Right lung (tissue), 10 donors: ENCODE measurements at places on chromosomes 2 and 18. TPM values are rescaled to one million over a fixed set of nuclear protein-coding genes. Genes with fewer than 3 reads are reported as not detected.

Gene MOGAT1
- polyA plus RNA-seq = not detected

Gene DAPL1
- polyA plus RNA-seq = not detected

Gene STON1
- polyA plus RNA-seq = 24.1 TPM

Gene SNTG2
- polyA plus RNA-seq = 0.64 TPM

Gene XDH
- 0.10 TPM for polyA plus RNA-seq

Gene SERPINB5
- not detected for polyA plus RNA-seq

Gene MZT2B
- 103 TPM for polyA plus RNA-seq

Gene GLS
- 139 TPM for polyA plus RNA-seq

Gene LHCGR
- polyA plus RNA-seq = 0.06 TPM

Gene EFR3B
- 5.7 TPM for polyA plus RNA-seq

Gene CD28
- polyA plus RNA-seq = 3.1 TPM

Gene GREB1L
- polyA plus RNA-seq = 0.50 TPM

Gene REG3G
- polyA plus RNA-seq = not detected

Gene CFC1
- 4.4 TPM for polyA plus RNA-seq

DNA sequence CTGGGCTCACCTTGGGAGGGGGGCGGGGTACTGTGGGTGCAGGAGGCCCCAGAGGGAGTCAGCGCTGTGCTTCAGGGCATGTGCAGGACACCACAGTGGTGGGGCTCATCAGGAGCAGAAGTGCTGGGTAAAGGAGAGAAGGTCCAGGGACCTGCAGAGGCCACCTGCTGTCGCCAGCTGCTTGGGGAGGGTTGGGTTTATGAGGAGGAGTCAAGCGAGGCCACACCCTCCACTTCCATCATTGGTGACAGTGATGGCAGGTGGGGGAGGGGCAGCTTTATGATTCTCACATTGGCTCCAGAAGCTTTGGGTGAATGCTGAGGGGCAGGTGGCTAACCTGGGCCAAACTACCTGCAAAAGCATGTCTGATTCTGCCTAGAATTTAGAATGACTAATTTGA, 392.6 kb downstream of the HRH4 start:
- DNase-seq = no peak

DNA sequence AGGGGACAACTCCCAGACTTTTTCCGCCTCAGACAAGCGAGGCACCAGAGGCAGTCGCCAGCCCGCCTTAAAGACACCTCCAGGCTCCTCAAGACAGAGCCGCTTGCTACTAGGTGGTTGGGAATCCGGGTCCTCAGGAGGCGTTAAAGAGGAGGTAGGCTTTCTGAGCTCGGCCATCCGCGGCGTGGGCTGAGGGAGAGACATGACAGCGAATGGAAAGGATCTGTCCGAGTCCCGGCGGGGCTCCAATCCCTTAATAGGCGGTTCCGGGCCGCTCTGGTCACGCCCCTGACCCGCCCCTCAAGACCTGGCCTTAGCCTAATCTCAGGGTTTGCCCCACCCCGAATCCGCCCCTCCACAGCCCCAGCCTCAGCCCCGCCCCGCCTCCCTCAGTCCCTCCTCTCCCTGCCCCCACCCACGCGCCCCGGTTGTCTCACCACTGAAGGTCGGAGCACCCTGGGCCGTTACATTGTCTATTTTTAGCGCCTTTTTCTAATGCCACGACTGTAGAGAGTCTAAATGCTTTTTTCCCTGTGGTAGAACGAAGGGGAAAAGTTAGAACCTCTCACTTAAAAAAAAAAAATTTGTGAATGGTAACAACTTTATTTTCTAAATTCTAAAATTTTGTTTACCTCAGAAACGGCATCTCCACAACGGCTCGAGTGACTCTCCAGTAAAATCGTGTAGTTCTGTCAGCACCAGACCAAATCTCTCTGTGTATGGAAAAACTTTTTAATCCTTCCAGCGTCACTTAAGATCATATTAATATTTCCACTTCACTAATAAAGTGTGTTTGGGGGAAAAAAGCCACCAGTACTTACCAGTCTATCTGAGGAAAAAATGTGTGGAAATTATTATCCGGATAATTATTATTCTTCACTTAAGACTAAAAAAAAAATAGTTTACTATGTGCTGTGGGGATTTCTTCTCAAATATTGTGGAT, at the start of gene RAD51AP2:
Gene RAD51AP2, minus strand, starts transcription at position 229 of the 943 bp plus-strand sequence. Its CDS starts 25 bp downstream, at position 204.
- DNase-seq = peak; percentile 86

- DNase-seq = no peak
Observed at GRCh38 chr2:185899366-185899765, 160.8 kb downstream of the FSIP2 start.

- no peak for DNase-seq
Observed at GRCh38 chr2:3170792-3171455, 206.7 kb downstream of the EIPR1 start.

DNA sequence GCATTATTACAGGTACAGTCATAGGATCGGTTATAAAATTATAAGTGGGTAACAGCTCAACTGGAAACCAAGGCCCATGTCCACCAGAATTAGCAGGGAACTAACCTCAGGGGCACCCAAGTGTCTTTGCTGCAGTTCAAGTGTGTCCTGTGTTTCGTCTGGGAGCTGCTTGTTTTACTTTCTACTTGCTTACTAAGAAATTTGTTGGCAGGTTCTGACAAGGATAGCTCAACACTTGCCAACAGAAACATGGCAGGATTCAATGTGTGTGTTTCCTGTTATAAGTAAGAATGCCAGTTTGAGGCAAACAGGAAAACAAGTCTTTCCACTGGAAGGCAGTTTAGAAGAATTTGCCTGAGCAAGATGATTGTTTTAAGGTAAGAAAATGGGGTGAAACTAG, 104.5 kb downstream of the EPHA4 start:
- no peak for DNase-seq

DNA sequence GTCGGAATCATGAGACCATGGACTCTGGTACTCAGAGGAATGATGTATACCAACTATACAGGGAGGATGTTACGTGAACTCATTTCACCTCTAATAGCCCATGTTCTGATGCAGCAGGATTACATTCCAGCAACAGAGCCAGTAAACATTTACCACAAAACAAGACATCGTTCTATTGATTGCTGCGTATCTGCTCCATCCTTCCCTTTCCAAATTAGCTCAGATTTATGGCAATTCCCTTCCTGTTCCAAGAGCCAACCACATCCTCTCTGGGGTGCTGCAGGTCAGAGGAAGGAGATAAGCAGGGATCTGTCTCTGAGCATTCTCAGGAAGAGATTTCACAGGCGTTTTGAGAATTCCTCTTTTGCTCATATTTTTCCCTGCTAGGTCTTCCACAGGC, 98.3 kb downstream of the KLF7 start:
- DNase-seq = no peak

- no peak for DNase-seq
Observed at GRCh38 chr18:24831871-24832665, 371.6 kb downstream of the HRH4 start.

DNA sequence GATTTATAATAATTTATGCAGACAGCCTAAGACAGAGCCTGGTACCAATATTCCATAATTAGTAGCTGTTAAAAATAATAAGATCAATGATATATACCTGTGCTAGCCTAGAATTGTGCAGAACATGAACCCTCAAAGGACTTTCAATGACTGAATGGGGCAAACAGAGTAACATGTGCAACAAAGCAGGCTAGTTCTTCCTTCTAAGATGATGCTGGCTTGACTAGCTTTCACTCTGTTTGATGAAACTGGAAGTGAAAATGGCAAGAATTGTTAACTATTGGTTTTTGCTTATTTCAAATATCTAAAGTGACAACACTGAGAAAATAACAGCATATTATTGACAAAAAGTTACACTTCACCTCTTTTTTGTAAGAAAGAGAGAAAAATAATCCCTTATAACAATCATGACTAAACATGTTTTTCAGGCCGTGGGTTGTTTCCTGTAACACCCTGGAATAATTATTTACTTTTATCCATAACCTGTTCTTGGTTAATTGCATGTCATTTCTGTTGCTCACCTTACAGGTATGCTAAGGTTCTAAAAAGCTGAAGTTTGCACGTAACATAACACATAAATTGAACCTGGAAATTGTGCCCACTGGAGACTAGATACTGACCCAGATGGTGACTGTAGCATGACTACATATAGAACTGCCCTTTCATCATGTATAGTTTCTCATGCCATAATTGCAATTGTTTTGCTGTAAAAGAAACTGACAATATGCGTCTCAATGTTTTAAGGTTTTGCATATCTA, 108.7 kb downstream of the C18orf54 start:
- no peak for DNase-seq

DNA sequence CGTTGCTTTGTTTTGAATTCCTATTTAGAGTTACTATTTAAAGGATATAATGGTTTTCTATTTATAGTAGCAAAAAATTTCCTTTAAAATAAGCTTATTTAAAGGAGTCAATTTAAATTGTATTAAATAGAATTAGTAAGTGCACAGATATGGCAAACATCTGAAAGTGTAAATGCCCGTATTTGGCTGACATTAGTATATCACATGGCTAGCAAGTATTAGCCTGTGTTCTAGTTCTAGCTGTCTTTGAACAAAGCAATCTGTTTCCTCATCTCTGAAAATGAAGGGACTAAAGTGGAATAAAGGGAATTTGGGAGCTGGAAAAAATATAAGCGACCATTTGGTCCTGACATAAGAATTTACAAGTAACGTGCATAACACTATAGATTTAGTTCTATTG, 32.2 kb downstream of the PELI1 start:
- DNase-seq = no peak

DNA sequence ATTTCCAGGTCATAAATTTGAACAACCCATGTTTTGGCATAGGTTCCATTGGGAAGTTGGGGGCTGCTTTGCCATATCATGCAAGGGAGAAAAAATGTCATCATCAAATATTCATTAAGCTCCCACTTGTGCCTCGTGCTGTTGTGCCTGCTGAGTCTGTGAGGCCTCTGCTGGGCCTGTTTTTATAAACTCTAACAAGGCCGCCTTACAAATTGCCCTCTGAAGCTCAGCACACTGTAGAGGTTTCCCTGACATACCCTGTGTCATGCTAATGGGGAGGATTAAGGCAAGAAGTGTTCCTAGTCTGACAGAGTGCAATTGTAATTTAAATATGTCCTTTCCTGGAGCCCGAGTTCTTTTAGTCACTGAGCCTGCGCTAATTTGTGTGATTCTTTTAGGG, 17.6 kb downstream of the OSBPL6 start:
- DNase-seq = no peak

- no peak for DNase-seq
Observed at GRCh38 chr18:68072744-68073143, 556.2 kb upstream of the DSEL start.

- peak; percentile 9 for DNase-seq
Observed at GRCh38 chr18:63848159-63848558, 39.3 kb upstream of the SERPINB2 start.

GRCh38 chr2:176744146-176744545, 468.4 kb upstream of the HNRNPA3 start:
- DNase-seq = no peak

DNA sequence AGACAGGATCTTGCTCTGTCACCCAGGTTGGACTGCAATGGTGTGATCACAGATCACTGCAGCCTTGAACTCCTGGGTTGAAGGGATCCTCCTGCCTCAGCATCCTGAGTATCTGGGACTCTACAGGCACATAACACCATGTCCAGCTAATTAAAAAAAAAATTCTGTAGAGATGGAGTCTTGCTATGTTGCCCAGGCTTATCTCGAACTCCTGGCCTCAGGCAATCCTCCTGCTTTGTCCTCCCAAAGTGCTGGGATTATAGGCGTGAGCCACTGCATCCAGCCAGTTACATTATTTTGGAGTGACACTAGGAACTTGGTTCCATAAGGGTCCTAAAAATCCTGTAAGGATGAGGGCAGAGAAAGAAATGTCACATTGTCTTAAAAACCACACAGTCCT, 89.1 kb upstream of the ZFP36L2 start:
- DNase-seq = no peak

- no peak for DNase-seq
Observed at GRCh38 chr18:55024564-55024963, 65.3 kb upstream of the CCDC68 start.

- DNase-seq = no peak
Observed at GRCh38 chr2:9629222-9630116, 1.3 kb downstream of the YWHAQ start.

- DNase-seq = no peak
Observed at GRCh38 chr2:222941510-222942032, 80.7 kb downstream of the ACSL3 start.

DNA sequence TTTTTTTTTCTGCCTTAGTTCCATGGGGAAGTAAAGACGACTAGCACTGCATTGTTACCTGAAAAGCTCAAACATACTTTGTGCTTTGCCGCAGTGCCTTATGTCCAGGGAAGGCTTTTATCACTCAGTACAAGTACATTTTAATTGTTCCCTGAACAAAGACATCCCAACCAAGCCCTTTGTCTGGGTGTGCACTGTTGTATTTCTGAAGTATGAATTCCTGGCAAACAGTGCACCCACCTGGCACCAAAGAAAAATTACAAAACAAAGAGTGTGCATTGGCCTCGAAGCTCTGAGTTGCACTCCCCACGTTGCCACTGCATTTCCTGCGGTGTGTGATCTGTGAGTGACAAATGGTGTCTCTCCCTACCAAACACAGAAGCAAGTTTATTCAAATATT, 858.5 kb upstream of the PIK3C3 start:
- no peak for DNase-seq

- DNase-seq = no peak
Observed at GRCh38 chr2:239574434-239575156, 173.8 kb upstream of the HDAC4 start.

GRCh38 chr2:239029958-239030357, 182.1 kb downstream of the TWIST2 start:
- no peak for DNase-seq

GRCh38 chr2:221068123-221068522, 504.0 kb downstream of the EPHA4 start:
- DNase-seq = no peak

DNA sequence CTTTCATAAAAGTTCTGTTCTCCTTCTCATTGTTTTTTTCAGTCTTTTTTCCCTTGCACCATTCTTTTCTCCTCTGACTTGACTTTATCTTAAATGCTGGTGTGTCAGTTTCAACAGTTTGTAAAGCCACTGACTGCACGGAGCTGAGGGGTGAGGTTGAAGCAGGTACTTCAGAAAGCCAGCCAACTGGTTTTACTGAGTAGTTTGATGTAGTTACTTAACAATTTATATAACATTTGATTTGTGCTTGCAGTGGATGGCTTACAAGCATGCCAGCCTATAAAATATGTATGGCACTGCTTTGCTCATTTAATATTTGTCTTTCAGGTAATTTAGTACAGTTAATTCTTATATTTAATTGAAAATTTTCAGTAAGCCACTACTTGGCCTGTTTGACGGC, 55.4 kb downstream of the FAM171B start:
- DNase-seq = peak; percentile 58
